GM04504 (cell line): ENCODE measurements at places on chromosomes 7 and 10.

DNA sequence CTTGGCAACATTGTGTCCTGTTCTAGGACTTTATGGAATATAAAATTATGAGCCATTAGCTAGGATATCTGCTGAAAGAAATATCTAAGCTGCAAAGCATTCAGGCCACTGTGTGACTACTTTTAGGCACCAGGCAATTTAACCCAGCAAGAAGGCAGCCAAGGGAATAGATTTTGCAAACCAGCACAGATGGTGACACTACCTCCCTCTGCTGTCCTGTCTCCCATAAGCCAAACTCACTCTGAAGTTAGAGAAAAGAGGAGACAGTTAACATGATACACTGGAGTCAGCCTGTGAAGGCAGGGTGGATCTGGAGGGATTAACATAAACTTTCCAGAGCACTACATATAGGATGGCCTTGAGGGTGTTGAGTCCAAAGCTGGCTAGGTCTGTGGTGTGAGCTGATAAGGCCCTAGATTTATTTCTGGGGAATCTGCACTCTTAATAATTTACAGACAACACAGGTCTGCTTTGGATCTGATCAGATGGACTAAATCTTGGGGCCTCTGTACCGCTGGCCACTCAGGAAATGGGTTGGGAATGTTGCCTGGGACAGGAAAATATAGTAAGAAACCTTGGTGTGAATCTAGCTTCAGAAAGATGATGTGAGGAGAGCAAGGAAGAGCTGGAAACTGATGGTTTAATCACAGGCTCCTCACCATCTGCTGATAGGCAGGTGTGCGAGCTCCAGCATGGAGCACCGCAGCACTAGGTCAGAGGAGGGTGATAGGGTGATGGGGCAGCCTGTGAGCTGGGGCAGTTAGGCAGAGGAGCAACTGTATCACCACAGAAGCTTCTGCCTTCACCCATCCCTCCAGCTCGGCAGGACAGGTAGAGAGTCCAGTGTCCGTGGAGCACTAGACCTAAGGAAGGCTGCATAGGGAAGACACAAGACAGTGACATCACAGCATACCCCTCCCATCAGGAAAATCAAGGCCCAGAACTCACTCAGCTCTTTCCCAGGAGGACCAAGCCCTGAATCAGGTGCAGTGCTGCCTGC, 229.9 kb upstream of the PRSS1 start:
- DNase-seq = no peak

DNA sequence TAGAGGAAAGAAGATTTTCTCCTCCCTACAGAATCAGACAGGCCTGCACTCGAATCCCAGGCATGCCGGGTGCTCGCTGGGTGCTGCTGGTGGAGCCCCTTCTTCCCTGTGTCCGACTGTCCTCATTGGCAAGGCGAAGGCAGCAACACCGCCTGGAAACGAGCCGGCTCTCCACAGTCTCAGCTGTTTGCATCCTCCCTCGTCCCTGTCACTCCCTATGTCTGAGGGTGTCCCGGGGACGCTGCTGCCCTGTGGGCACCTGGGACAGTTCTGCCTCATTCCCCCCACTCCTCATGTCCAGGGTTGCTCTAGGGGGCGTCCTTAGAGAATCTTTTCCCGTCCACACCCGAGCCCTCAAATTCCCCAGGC, 31.6 kb upstream of the TMEM72 start:
- DNase-seq = no peak

GRCh38 chr7:53418834-53419482, 383.5 kb downstream of the POM121L12 start:
- DNase-seq = no peak

DNA sequence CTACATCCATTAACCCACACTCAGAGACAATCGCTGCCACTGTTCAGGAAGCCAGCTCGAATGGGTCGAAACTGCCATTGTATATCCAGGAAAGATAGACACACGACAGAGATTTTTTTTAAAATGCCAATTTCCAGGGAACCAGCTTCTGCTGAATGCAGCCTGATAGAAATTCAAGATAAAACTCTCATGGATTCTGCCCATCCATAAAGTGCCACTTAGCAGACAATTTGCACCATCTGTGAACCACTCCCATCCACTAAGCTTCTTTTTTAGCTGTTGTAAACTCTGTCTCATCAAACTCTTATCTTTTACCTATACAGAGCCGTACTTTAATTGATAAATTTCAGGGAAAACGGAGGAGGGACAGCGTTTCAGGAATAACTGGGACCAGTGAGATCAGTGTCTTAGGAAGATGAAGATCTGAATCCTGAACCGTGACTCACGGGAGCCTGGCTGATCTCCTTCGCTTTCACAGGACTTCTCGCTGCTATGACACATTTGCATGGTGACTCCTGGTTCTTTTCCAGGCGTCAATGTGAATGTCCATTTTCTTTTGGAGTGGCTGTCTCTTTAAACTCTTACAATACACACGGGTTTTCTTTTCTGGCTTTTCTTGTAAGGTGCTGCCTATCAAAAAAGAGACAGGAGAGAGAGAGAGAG, 103.4 kb downstream of the FAM204A start:
- DNase-seq = peak; percentile 67

DNA sequence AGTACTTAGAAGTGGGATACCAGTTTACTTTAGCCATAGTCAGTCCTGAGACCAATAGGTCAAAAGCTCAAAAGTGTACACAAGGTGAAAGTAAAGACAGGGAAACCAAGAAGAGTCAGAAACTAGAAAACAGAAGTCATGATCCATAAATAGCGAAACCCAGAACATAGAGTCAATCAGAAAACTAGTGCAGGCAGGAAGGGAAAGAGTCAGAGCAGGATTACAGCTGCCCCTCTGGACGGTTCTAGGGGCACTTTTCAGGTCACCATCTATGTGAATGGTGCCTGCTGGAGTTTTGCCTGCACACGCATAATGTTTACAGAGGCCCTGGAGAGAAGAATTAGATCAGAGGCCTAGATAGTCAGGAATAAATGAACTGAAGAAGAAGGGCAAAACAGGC, 22.4 kb upstream of the DMTF1 start:
- DNase-seq = no peak
